ENCODE measurements at places on chromosomes 5 and 9.

DNA sequence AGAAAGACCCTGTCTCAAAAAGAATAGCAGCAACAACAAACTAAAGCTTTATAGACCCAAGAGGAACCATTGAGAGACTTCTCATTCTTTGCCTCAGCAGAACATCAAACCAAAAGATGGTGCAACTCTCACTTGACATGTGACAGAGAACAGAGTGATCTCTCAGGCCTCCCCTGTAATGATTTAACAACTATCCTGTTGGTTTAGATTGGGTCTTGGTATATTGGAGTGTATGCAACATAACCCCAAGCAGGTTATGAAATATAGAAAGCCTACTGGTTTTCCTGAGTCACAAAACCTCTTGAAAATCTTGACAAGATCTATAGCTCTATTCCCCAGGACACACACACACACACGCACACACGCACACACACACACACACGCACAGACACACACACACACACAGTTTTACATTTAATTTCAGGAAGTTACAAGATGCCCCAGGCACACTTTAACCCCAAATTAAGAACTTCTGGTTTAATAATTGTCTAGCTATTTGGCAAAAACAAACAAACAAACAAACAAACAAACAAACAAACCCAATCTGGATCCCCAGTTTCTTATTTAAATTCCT is 6.5 kb upstream of the FGF1 start:
- DNase-seq: no peak

GRCh38 chr9:123550012-123550411 is 194.0 kb downstream of the CRB2 start:
- no peak for DNase-seq

DNA sequence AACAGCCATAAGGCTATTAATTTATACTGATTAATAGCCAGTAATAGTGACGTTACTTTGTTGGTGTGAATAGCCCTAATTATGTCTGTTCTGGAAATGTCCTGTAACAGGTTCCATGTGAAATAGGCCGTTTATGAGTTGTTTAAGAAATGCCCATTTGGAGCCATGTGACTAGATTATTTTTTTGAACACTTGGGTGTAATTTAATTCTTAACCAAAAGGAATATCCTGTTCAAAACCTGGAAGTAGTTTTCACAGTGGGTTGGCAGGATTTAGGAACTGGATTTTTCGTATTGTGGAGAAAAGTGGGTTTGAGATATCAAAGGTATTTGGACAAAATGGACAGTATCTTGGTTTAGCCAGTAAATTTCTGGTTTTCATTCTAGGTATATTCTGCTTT is 1.3 kb downstream of the TENT2 start:
- DNase-seq: no peak

- DNase-seq: no peak
These were observed 64.1 kb downstream of the OSTF1 start for GRCh38 chr9:75152416-75152815.

DNA sequence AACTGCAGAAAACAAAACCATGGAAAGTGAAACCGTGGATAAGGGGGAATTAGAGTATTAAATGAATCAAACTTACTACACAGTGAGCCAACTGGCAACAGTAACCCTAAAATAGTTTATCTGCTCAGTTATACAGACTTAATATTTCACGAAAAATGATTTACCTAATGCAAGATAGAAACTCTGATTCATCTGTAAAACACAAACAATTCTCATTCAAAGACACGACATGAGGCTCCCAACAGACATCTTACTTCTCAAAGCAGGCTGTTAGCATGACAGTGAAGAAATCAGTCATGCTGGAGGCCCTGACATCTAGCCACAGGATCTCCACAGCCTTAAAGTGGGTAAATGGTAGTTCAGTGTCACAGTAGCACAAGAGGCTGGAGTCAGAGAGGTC is 131.2 kb downstream of the FBN2 start:
- DNase-seq: no peak

DNA sequence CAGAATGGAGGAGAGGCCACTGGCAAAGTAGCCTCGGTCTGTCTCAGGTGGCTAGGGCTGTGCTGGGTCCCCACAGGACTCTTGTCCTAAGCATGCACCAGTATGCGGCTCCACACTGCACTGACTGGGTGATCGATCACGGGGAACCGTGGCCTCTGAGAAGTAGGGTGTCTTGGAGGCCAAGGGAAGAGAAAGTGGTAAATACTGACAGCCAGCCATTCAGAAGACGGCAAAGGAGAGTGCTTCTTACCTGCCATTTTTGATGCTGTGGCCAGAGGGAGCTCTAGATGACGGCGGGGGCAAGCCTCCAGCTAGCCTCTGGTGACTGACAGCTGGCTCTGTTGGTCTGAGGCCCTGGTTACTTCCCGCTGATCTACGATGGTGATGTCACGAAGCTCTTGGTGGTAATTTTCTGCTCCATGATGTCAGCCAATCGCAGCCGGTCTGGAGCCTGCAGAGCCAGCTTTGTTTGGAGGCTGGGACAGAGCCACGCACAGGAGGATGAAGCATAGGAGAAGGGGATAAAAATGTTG is 40.4 kb upstream of the GADD45G start:
- peak; percentile 82 for DNase-seq

DNA sequence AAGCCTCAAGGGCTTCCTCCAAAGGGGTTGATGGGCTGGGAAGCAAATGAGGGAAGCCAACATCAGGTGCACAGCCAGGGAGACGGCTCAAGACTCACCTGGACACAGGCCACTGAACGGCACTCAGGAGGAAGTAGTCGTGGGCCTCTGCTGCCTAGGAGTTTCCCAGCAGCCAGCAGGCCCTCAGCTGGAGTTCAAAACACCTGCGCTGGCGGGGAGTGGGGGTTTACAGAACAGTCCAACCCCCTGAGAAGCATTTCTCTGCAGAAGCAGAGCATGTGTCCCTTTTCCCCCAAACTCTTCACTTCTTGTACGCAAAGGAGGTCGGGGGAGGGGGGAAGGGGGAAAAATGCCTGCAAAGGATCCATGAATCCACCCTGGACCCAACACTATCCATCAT is 2.3 kb downstream of the WHRN start:
- DNase-seq: no peak

GRCh38 chr9:132006677-132007370 is 72.8 kb downstream of the MED27 start:
- no peak for DNase-seq

GRCh38 chr9:131709771-131710431 is 30.0 kb downstream of the RAPGEF1 start:
- DNase-seq: no peak

- no peak for DNase-seq
These were observed 38.5 kb upstream of the LCP2 start for GRCh38 chr5:170336065-170336464.

DNA sequence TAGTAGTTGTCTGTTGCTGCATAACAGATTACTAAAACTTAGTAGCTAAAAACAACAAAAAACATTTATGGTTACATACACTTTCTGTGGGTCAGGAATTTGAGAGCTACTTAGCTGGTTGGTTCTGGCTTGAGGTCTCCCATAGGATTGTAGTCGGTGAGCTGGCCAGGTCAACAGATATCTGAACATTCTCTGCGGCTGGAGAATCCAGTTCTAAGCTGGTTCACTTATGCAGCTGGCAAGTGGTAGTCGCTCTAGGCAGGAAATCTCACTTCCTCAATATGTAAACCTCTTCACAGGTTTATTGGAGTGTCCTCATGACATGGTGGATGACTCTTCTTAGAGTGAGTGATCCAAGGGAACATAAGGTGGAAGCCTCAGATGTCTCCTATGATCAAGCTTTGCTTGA is 65.7 kb upstream of the TNFAIP8 start:
- DNase-seq: no peak

GRCh38 chr5:151097061-151097460 is 16.2 kb upstream of the TNIP1 start:
- no peak for DNase-seq

DNA sequence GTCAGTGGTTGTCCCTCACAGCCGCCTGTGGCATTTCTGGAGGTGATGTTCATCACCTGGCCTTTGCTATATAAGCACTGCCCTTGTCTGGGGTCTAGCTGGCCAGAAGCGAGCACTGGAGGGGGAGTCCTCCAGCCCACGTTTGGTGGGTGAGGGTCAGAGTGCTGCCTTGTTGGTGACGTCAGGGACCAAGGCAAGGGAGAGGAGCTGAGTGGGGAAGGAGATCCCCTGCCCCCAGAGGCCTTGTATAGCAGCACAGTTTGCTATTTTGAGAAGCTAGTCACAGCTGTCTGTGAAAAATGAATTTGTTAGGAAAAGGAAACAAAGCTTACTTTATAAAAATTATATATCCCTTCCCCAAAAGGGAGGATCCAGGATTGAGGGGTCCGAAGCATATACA is 49.8 kb downstream of the SYK start:
- DNase-seq: no peak

DNA sequence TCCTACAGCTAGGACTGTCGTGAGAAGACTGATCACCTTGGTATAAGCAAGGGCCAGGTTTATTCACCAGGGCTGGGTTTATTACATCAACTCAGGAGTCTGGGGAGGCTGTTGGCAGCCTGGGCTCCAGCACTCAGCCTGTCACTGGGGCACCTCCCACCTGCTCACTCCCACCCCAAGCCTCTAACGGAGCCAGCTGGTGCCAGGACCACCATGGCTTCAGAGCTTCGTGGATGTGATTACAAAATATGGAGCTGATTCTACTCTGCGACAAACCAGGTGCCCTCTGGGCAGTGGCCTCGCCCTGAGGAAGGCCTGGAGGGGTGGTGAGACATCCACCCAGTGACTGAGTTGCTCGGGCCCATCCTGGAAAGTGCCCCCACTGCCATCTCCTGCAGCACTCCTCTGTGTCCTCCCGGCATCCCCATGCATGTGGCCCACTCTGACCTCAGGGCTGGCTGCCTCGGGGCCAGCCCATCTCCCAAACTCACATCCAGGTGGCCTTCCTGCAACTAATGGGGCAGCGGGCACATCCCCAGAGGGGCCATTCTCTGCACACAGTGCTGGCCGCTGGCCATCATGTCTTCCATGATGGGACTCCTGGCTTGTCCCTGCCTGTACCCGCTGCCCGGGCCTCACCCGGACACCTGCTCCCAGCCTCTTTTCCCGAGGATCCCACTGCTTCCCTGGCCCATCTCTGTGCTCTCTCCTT is 49.6 kb downstream of the SECISBP2 start:
- DNase-seq: no peak

- no peak for DNase-seq
These were observed 814 bp downstream of the CCDC125 start for GRCh38 chr5:69331528-69332445.

GRCh38 chr5:125348936-125349831 is 602.7 kb upstream of the ZNF608 start:
- no peak for DNase-seq

- no peak for DNase-seq
These were observed 14.0 kb downstream of the BNIP1 start for GRCh38 chr5:173158366-173158765.

DNA sequence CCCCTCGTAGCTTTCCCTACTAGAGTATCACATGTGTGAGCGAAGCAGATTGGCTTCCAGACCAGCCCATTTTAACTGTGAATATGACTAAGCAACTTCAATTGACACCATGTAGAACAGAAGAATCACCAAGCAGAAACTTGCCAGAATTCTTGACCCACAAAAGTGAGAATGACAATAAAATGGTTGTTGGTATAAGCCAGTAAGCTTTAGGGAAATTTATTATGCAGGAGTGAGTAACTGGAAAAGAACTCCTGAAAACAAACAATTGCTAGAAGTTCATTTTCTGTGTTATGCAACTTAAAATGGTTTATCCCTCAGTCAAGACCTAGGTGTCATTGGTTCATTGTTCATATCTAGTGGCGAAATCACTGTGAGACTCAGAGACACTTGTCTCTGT is 303.1 kb downstream of the DMRT2 start:
- no peak for DNase-seq

DNA sequence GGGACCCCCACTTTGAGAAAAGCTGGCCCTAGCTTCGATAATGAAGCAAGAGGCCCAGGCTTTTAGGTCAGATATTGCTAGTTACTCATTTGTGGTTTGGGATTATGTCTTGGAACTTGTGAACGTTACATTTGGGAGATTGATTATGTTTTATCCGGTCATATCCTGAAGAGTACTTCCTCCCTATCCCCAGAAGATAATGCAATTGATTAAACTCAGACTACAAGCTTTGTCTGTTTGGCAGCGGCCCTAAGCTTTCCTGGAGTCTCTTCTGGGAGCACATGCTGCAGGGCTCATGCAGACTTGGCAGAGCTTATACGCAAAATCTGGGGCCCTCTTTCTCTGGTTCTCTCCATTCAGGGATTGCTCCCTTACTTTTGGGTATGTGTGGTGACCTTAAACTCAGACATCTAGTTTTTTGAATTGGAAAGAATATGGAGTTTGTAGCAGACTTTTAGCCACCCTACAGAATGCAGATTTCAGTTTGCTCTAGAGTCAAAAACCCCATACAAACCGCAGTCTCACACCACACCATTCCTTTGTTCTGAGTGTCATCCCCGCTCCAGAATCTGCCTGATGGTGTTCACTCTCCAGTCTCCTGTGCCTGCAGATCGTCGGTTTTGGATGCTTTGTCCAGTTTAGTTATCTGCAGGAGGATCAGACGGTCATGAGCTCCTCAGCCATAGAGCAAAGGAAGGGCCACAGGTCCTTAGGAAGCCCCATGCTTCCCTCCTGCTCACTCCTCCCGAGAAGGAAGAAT is 449.5 kb upstream of the TRPC7 start:
- DNase-seq: no peak

GRCh38 chr9:127707766-127708165 is 978 bp downstream of the CFAP157 start:
- peak; percentile 43 for DNase-seq

DNA sequence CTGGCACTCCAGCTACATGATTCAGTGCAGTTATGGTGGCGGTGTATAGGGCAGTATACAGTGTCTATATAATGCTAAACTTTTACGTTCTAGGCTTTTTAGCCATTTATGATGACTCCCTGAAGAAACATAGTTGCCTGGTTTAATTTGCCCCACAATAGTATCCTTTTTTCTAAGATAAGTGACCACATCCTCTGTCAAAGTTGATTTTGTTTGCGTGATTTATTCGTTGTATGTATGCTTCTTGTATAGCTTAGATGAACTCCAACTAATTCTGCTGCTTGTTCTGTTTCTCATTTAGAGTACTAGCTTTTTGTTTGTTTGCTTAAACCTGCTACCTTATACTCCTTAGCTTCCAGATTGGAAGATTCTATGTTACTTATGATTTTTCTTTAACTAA is 83.6 kb downstream of the ERMP1 start:
- no peak for DNase-seq

DNA sequence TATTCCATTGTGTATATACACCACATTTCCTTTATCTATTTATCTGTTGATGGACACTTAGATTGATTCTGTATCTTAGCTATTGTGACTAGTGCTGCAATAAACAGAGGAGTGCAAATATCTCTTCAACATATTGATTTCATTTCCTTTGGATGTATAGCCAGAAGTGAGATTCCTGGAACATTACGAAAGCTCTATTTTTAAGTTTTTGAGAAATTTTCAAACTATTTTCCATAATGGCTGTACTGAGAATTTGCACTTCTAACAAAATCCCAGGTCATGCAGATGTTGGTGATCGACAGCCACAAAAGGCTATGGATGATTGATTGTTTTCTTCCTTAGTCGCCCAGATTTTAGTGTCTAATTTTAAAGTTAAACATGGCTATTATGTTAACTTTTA is 132.7 kb upstream of the MTAP start:
- DNase-seq: no peak

GRCh38 chr5:116652903-116653302 is 78.3 kb upstream of the SEMA6A start:
- no peak for DNase-seq
